Choroid plexus epithelial cell (primary cell): ENCODE measurements at places on chromosomes 5 and 9.

DNA sequence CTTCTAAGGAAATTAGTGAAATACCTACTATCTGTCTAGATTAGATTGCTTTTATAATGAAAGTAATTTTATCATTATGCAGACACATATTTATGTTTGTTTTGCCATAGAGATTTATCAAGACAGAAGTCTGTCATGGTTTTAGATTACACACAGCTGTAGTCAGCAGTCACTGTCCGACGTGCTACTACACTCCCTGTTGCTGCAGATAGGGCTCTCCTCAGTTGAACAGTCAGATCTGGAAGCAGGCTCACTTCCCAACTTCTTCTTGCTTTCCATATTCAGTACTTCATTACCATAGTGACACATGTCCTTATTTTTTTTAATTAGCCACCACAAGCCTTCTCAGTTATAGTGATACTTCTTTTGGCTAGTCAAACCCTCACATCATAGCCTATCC is 329.9 kb upstream of the ITGA1 start:
- DNase-seq = no peak

GRCh38 chr9:112075009-112075378 is 100.1 kb downstream of the SUSD1 start:
- DNase-seq = no peak

GRCh38 chr5:172414531-172415361 is 39.6 kb downstream of the SH3PXD2B start:
- no peak for DNase-seq

DNA sequence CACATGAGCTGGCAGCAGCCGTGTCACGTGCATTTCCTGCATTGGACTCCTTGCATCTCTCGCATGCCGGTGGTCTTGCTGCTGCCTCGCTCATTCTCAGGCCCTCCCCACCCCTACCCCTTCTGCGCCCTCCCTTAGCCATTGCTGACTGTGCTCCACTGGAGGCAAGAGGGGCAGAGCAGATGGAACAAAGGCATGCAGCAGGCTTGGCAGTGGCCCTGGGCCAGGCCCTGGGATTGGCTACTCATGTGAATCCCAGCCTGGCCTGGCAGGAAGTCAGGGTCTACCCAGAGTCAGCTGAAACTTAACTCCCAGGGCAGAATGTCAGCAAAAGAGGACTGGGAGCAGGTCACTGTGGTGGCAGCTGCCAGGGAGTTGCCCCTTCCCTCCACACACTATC is 62.3 kb downstream of the TSTD2 start:
- DNase-seq = no peak

GRCh38 chr9:20242510-20243189 is 379.6 kb downstream of the MLLT3 start:
- DNase-seq = no peak

DNA sequence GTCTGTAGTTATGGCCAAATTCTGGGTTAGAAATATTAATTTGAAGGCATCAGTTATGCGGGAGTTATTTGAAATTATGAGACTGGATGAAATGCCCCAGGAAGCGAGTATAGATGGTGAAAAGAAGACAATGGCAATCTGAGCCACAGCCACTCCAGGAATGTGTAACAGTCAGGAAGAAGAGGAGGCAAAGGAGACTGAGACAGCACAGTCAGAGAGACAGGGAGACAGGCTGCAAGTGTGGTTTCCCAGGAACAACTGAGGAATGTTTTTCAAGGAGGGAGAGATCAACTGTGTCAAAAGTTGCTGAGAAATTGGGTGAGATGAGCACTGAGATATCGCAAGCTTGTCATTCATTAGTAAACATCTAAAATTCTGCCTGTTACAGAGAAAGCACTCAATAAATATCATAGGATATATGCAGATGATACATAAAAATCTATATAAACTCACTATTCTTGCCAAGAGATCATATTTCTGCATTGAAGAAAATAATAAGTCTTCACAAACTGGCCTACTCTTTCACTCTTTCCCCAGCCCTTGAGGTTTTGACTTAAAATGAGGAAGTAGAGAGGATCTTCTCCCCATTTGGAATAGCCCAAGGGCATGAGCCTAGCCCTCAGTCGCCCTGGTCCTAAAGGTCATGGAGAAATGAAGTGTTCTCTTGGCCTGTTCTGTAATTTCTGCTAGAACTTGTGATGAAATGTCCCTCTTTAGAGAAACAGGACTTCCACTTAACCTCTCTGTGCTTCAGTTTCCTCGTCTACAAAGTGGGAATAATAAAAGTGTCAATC is 48.5 kb upstream of the RLN1 start:
- DNase-seq = peak; percentile 75

- DNase-seq = peak; percentile 85
These were observed 48.2 kb downstream of the KIF2A start for GRCh38 chr5:62354028-62354874.

GRCh38 chr9:111386386-111386785 is 56.4 kb upstream of the OR2K2 start:
- no peak for DNase-seq

GRCh38 chr9:99835142-99835541 is 13.5 kb downstream of the NR4A3 start:
- no peak for DNase-seq

GRCh38 chr5:141657937-141658545 is 6.8 kb upstream of the FCHSD1 start:
- peak; percentile 92 for DNase-seq

DNA sequence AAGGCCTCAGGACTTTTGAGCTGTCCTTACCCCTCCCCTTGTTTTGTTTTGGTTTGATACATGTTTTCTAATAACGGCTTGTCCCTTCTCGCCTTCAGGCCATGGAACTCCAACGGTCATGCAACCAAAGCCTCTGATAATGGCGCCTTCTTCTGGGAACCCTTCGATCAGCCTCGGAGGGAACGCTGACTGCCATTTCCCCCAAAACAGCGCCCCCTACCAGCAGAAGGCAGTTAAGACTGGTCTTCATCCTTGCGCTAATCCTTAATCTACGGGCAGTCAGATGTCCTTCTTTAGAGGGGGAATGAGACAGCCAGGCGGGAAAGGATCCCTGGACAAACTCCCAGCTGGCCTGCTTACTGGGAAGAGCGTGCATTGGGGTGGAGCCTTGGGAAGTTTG is 276.6 kb downstream of the ICE1 start:
- no peak for DNase-seq
